ENCODE measurements at places on chromosomes 6 and 20. TPM values are rescaled to one million over a fixed set of nuclear protein-coding genes. Genes with fewer than 3 reads are reported as not detected.

- DNase-seq = no peak
Measured at GRCh38 chr6:111406200-111406721, 76.8 kb downstream of the REV3L start.

DNA sequence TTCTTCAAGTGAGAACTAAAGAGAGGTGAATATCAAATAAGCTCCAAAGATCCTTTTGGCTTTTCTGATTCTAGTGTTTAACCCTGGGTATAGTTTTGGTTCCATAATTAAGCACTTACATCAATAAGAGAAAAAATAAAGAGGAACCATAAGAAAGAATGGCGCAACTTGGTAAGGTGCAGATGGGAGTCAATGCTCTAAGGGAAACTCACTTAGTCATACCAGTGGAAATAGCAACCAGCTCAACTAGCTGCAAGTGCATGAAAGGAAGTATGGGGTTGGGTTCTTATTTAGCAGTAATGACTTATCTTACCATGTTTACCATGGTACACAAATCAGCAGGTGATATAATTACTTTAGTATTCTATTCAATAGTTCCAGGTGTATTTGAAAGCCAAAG, 296.5 kb upstream of the RUNX2 start:
- DNase-seq = no peak

Gene ERVFRD-1
- 0.16 TPM for polyA plus RNA-seq

- no peak for DNase-seq
Measured at GRCh38 chr20:3990716-3991115, 24.6 kb downstream of the RNF24 start.

Gene RGS17
- polyA plus RNA-seq = 3.6 TPM

Gene SLC17A9
- polyA plus RNA-seq = 1.5 TPM

DNA sequence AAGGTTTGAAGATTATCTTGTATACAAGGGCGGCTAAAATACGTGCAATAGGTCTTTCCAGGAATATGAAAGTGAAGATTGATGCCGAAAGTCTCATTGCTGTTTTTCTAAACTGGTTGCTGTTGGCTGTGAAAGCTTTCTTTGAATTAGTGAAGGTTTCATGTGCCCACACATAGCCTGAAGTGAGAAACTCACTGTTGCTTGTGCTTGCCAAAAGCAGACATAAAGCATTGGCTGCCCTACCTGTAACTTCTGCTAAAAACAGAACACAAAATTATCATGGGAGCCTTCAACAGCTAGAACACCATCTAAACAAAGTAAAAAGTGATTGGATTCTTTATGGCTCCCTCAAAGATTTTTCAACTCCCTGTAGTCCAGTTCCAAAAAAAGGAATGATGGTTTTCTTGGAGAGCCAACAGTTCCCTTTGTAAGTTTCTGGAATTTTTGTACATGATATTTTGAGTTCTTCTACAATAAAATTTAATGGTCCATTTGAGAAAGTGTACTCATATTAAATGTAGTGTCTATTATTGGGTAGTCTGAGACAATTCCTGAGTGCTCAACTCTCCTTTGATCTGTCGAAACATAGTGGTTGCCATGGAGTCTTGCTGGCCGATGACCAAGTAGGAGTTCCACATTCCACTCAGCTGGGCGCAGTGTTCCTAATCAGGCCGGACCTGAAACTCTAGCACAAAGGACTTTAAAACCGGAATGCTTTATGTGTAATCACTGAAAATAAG, 68.5 kb downstream of the PLEKHG1 start:
- DNase-seq = peak; percentile 94

- no peak for DNase-seq
Measured at GRCh38 chr6:37406726-37407341, 26.2 kb upstream of the CMTR1 start.

- no peak for DNase-seq
Measured at GRCh38 chr20:15333170-15333569, 995.8 kb upstream of the FLRT3 start.

DNA sequence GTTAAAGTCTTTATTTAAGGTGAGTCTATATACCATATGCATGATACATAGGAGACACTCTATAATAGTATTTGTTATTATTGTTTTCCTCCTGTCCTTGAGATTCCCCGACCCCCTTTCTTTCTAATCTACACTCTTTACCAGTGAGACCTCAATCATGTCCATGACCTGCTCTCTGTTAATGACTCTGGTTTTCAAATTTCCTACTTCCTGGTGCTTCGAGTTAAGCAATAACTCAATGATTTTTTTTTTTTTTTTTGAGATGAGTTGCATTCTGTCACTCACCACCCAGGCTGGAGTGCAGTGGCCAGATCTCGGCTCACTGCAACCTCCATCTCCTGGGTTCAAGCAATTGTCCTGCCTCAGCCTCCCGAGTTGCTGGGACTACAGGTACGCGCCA, 574.6 kb upstream of the SLC35B3 start:
- DNase-seq = no peak

DNA sequence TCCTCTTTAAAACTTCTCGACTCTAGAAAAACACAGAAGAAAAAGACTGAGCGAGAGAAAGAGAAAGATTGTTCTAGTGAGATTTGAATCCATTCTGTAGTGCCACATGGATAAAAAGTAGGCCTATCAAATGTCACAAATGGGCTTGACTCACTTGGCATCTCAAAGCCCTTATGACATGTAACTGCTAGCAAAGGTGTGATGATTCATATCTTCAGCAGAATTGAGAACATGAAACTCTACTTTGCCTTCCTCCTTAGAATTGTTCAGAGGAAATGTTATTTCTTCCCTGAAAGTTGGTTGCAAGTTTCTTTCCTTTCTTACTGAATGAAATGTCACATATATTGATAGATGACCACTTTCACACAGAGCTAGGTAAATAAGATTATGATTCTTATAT, 40.4 kb upstream of the DUSP22 start:
- DNase-seq = no peak

DNA sequence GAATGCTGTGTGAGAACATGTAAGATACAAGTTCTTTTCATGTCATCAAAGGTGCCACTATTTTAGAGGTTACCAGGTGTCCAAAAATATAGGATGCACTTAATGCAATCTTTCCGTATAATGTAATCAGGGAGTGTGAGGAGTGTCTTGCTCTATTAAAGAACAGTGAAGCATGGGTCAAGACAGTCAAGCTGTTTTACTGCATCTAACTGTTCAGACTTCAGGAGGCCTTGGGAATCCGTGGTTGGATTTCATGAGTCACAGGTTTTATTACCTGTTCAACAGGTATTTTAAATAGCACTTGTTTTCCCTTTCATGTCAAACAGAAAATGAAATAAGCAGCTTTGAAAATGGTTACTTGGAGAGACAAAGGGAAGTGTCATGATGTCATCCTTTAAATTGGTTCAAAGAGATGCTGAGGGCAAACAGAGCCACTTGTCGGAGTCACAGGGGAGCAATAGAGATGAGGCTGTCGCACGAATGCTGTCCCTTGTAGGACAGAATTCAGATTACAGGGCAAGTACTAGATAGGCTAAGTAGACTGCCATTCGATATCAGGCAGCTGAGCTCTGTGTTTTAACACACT, 621.5 kb downstream of the QKI start:
- DNase-seq = no peak

- DNase-seq = peak; percentile 30
Measured at GRCh38 chr20:59948828-59949720, 8.9 kb downstream of the FAM217B start.

DNA sequence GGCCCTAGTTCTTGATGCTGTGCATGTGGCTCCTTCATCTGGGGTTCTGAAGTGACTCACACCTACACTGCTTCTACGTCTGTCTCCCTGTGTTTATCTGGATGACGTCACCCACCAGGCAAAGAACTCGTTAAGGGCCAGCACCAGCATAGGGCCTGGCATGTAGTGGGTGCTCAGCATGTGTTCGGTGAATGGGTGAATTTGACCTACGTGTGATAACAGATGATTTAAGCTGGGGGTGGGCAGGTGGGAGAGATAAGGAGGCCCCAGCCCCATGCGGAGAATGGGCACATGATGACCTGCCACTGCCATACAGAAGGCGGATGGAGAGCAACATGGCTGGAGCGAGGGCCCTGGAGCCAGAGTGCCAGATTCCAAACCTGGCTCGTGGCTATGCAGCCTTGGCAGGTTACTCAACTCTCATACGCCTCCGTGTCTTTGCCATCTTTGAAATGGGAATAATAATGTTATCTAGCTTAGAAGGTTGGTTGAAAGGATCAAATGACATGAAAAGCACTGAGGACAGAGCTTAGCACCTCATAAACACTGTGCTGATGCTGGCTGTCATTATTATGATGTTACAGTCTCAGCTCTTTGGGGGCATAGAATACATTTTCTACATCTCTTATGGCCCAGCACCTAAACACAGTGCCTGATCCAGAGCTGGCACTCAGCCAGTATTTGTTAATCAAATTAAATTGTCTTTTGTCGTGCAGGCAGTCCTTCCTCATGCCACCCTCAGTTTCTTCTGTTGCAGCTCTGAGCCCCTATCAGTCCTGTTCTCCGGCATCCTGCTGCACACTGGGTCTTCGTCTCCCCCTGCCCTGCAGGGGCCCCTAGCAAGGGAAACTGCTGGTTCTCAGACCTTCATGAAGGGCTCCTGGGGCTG, 39.6 kb downstream of the VEGFA start:
- DNase-seq = no peak

DNA sequence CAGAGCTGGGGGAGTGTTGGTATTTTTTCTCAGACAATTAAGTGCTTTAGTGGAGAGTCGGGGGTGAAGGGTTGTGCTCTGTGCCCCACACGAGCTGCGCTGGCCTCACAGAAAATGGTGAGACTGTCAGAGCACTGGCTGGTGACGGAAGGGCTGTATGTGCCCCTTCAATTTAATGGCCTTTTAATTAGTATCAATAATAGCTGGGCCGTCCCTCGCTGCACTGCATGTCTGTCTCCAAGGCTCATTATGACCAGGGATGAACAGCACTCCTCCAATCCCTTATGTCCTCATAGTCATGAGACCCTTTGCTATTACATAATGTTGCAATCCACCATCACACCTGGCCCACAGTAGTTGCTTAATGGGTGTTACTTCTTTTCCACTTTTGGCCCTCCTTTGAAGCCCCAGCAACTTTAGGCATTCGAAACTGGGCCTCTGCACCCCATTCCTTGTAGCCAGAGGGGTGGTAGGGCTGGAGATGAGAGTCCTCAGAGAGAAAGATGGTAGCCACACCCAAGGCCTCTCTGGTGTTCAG, 9.5 kb upstream of the RALY start:
- DNase-seq = no peak

DNA sequence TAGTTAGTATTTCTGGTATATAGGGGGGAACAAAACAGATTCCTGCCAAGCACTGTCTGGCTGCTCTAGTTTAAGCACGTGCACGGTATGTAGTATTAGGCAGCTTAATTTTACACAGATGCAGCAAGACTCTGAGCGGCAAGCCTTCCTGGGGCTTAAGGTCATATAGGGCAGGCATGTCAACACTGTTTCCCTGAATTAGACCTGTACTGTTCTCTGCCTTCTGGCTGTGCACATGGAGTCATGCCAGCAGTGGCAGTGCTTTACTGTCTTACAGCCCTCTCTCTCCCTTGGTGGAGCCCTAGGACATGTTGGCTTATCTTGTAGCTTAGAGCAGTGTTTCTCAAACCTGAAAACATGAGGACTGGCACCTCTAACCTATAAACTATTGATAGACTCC, 56.6 kb downstream of the PHF20 start:
- no peak for DNase-seq

DNA sequence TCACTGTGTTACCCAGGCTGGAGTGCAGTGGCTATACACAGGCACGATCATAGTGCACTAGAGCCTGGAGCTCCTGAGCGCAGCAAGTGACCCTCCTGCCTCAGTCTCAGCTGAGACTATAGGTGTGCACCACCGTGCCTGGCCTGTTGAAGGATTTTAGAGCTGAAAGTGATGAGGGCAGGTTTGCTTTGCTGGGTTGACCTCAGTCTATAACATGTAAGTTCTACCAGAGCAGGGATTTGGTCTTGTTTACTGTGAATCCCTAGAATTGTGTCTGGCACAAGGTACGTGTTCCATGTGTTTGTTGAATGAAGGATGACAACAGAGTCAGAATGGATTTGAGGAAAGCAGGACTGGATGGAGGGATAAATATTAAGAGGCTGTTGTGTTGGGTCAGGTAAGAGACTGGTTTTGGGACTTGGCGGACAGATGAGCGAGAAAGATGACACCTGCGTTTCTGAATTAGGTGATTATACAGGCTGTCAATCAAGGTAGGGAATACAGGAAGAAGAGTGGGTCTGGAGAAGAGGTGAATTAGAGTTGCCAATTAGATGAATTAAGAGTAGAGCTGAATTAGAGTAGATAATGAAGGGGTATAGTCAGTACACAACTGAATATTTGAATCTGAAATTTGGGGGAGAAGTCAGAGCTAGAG, 6.5 kb downstream of the ASXL1 start:
- no peak for DNase-seq

DNA sequence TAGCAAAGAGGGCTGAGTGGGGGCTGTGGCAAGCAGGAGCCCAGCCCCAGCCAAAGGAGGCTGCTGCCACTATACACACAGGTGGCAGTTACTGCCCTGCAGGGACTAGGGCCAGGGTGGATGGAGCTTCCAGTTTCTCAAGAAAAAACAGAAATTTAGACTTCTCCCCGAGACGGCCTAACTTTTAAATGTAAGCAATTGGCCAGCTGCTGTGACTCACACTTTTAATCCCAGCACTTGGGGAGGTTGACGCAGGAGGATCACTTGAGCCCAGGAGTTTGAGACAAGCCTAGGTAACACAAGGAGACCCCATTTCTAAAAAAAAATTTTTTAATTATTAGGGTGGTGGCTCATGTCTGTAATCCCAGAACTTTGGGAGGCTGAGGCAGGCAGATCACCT, 98.2 kb upstream of the NFATC2 start:
- DNase-seq = no peak

- DNase-seq = peak; percentile 6
Measured at GRCh38 chr6:72787391-72788031, 165.6 kb downstream of the KCNQ5 start.

- DNase-seq = no peak
Measured at GRCh38 chr6:55985309-55985708, 109.9 kb upstream of the BMP5 start.

- DNase-seq = no peak
Measured at GRCh38 chr20:48933017-48933766, 11.7 kb downstream of the ARFGEF2 start.

Gene TMEM74B
- 5.0 TPM for polyA plus RNA-seq

DNA sequence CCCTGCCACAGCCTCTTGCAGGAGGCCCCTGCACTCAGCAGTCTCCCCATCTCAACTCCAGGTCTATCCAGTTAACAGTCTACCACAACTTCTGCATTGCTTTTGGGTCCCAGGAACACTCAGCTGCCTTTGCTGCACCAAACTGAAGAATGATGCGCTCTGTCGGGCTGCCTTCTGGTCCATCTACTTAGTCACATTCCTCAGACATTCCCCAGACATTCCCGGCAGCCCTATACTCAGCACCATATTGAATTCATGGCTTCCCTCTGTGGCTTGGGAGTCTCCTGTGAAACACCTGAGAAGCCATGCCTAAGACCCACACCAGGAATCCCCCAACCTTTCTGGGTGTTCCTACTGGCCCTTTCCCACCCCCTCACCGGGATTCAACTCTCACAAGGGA, 99.6 kb upstream of the COL21A1 start:
- no peak for DNase-seq
